ENCODE measurements at places on chromosomes 16 and 17.

- no peak for DNase-seq
These were observed 1.4 kb upstream of the CRYM start for GRCh38 chr16:21279501-21279900.

DNA sequence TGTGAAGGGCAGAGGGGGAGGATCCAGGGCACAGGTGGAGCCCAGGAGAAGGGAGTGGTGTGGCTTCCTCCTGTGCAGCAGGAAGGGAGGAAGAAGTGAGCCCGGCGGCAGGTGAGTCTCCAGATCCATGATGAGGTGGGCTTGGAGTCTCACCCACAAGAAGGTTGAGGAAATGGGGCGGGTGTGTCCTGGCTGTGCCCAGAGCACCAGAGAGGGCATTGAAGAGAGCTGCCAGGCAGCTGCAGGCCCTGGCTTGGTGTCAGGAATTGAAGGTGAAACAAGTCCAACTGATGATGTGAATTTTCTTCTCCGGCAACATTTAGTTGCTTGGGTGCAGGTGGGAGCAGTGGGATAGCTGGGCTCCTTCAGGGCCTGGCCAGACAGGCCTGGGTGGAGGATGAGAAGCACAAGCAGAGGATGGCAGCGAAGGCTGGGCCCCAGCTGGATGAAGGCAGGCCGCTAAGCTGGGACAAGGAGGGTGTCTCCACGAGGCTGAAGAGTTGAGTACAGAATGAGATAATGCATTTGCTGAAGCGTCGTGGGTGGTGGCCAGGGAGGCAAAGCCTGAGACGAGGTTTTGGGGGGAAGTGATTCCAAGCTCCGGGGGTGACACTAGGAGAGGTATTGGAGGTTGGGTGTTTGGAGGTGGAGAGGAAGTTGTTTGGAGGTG is 18.3 kb downstream of the NT5M start:
- DNase-seq = no peak

- DNase-seq = no peak
These were observed 6.3 kb upstream of the ERCC4 start for GRCh38 chr16:13913374-13914292.

GRCh38 chr16:785563-786535 is 2.3 kb downstream of the RPUSD1 start:
- DNase-seq = no peak
